ENCODE measurements at places on chromosomes 3 and 15.

DNA sequence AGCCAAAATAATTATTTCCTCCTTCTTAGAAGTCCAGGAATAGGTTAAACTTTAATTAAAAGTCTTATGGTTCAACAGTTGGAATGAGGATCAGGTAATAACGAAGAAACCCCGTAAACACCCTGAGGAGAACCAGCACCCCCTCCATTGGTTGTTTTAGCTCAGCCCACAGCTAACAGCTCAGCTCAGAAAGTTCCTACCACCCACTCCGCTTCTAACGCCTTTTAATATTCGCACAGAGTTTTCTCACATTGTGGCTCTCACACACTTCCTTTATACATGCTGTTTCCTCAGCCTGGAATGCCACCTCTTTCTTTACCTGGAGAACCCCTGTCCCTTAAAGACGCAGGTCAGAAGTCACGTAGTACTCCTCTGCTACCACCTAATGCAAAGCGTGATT, 17.0 kb downstream of the CX3CR1 start:
- no peak for DNase-seq

- DNase-seq: no peak
These were observed 538.6 kb downstream of the NR2F2 start for GRCh38 chr15:96869122-96869521.

DNA sequence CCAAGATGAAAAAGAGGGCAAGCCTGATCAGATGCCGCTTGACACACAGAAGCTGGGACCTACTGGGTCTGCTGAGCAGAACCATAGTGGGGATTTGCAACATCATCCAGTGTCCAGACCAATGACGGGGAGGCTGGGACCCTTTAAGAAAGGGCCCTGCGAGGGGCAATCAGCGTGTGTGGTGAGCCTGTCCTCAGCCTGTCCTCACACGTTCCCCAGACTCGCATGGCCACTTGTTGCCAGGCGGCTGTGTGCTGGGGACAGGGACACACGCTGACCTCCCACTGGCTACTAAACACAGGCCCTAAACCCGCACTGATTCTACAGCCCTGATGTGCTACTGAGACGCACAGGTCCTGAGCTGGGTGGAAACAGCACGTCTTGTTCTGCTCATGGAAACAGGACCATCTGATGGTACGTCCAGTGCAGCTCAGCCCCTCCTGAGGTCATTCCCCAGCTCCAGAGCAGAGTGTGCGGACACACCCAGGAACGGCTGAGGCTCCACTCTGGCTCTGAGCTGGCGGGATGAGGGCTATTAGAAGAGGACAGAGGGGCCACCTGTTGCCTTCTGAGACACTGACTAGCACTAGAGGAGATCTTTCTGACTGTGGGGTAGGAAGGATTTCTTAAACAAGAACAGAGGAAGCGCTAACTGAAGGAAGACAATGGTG, 24.4 kb downstream of the PCSK6 start:
- no peak for DNase-seq

DNA sequence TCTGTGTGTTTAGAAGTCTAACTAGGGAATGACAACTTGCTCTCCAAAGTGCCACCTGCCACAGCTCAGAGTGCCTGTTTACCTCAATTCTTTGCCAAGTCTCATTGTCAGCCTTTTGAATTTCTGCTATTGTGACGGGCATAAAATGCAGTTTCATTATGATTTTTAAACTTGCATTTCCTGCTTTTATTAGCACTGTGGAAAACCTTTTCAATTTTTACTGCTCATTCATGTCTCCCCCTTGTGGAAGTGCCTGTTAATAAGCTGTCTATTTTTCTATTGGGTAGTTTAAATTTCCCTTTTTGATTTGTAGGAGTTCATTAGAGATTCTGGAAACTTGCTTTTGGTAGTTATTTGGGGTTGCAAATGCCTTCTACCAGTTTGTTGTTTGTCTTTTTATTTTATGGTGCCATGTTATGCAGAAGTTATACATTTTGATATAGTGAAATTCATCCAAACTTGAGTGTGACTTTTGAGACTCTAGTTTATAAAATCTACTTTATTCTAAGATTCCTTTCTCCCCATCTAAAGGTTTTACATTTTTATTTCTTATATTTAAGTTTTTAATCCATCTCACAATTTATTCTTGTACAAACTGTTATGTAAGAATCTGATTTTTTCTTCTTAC, 53.9 kb upstream of the FRMD4B start:
- DNase-seq: no peak

DNA sequence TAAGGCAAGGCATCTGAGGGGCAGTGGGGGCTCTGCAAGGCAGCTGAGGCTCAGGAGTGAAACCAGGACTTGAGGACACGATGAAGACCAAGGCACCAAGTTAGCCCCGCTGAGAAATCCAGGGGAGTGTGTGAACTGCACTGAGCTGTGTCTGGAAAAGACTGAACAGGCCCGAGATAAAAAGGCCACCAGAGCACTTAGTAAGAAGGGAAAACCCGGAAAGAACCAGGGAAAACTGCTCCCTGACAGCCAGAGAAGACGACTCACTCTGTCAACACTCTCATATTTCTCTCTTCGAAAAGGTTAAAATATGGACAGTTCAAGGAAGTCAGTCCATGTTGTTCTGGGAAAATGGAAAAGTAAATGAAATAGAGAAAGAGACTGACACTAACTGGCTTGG, 109.0 kb downstream of the SEC22A start:
- DNase-seq: no peak

GRCh38 chr3:37944391-37944842, 46.2 kb upstream of the VILL start:
- no peak for DNase-seq

DNA sequence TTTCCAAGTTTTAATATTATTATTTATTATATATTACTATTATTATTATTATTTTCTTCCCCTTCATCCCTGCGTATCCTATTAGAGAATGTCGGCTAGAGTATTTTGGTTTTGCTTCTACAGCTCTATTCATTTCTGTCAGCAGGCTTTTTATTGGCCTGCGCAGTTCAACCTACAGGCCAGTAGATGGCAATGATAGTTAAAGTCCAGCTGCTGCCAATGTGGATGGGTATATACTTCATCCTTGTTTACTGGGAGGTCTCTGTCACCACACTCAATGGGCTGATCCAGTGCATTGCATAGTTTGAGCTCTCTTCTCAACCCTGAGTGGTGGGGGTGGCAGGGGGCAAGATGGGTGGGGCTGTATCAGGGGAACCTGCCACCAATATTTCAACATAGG, 799.8 kb downstream of the NSUN3 start:
- peak; percentile 10 for DNase-seq

- DNase-seq: peak; percentile 19
These were observed 1135.1 kb downstream of the TUSC7 start for GRCh38 chr3:117844676-117845075.
